ENCODE measurements at places on chromosomes 3 and 15.

- no peak for DNase-seq
Measured at GRCh38 chr15:41671656-41672648, 11.7 kb downstream of the MGA start.

GRCh38 chr3:189013224-189013888, 158.4 kb upstream of the TPRG1 start:
- no peak for DNase-seq

GRCh38 chr3:22236490-22237270, 485.7 kb upstream of the ZNF385D start:
- no peak for DNase-seq

GRCh38 chr15:80162059-80162554, 9.3 kb downstream of the FAH start:
- no peak for DNase-seq

GRCh38 chr15:25062551-25063430, 108.0 kb downstream of the SNRPN start:
- DNase-seq: no peak

- DNase-seq: no peak
Measured at GRCh38 chr15:88741671-88742070, 61.6 kb upstream of the ACAN start.

DNA sequence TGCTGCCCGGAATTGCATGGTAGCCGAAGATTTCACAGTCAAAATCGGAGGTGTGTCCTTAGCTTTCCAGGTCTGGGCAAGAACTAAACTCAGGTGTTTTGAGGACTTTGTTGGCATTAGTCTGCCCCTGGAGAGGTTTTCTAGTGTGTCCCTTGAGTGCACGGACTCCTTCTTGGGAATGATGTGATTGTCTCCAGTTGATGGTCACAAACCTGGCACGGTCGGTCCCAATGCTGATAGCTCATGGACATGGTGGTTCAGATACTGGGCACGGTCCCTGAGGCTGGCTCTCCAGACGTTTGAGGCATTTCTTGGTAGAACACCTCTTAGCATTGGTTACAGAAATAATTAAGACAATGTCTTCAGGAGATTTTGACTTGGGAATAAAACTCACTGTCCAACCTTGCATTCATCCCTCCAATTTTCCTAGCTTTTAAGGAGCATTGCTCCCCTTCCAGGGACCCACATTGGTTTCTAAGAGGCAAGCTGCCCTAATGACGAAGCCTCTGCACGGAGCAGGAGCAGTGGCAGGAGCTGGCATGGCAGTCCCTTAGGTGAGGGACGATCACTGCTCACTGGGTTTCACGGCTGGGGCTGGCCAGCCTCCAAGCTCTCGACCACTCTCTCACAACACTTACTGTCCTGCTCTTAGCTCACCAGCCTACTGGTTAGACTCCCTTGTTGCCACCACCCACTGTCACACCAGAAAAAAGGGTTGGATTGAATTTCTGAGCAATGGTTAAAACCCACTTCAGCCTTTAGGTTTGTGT, 68.1 kb downstream of the PGPEP1L start:
- DNase-seq: no peak

GRCh38 chr3:38029400-38030125, at the start of gene PLCD1:
Gene PLCD1, minus strand, starts transcription at chr3:38029642. Its CDS starts 103 bp downstream, at chr3:38029539.
- no peak for DNase-seq

DNA sequence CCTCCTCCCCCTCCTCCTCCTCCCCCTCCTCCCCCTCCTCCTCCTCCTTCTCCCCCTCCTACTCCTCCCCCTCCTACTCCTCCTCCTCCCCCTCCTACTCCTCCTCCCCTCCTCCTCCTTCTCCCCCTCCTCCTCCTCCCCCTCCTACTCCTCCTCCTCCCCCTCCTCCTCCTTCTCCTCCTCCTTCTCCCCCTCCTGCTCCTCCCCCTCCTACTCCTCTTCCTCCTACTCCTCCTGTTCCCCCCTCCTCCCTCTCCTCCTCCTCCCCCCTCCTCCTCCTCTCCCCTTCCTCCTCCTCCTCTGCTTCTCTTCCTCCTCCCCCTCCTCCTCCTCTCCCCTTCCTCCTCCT, 17.1 kb upstream of the EPHB3 start:
- no peak for DNase-seq

DNA sequence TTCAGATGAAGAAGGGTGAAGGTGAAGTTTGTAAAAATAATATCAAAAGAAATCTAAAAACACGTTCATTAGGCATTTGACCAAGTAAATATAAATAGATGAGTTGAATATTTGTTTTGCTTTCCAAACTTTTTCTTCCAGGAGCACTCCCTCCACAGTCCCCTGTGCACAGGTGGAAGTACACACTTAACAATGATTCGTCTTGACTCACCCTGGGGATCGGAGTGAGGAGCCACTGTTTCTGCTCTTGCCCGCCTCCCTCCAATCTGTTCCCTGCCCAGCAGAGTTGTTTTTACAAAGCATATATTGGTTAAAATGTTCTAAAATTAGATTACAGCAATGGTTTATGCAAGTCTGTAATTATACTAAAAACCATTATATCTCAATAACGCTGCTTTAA, 175.1 kb downstream of the PTPRG start:
- no peak for DNase-seq

GRCh38 chr3:9135930-9136525, 113.4 kb downstream of the SRGAP3 start:
- no peak for DNase-seq

GRCh38 chr3:194971965-194972364, 286.3 kb downstream of the FAM43A start:
- no peak for DNase-seq

DNA sequence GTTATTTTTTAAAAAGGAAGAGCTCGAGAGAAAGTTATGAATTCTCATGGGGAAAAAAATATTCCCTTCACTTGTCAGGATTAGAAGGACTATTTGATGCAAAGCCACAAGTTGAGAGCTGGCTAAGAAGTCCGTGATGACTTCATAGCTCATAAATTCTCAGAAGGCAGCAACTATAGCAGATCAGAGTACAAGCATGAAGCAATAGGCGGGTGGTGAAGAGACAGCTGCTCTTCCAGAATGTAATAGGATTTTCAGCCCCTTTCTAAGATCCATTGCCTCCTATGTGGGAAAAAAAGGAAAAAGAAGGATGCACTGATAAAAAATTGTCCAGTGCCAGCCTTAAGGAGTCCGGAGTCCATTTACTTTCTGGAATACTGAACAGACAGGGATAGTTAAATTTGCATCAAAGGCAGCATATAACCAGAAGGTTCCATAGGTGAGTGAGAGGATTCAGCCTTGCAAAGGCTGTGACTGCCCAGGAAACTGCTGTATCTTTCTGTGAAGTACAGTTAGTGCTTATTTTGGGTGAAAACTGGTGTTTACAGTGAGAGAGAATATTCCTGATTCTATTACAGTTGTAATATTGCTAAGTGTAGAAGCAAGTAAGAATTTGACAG, 929.5 kb upstream of the ALCAM start:
- DNase-seq: no peak

- no peak for DNase-seq
Measured at GRCh38 chr15:31293655-31294054, 33.0 kb upstream of the KLF13 start.

DNA sequence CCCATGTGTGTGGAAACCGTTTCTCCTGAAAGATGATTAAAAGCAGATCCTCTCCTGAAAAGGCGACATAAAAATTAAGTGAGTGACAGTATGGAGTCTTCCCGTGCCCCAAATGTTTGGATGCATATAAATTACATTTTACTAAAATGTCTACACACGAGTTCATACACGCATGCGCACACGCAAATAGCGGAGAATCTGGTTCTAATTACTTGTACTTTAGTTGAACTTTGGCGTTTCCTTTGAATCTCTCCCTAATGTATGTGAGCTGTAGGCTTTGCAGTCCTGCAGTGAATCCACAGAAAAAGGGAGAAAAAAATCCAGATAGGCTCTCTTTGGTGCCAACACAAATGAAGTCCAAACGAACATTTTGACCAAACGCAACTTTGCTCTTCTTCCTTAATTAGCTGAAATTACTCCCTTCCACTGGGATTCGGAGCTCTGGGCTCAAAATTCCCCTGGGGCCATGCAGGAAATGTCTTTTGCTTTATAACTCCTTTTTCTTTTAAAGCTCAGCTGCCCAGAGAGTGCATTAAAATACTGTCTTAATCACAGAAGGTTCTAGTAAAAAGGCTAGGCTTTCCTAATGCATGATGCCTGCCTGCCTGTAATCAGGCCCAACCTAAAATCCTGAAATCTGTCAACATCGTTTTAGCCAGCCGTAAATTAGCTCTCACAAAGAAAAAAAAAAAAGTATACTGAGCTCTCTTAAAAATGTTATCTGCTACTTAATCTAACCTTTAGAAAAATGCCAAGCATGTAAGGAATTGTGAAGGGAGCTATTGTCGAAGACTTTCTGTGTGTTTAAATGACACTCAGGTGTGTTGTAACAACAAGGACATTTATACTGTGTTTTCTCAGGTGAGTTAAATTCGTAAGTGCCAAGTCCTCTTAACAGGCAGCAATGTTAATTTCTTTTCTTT, 26.2 kb downstream of the RARB start:
- DNase-seq: no peak

DNA sequence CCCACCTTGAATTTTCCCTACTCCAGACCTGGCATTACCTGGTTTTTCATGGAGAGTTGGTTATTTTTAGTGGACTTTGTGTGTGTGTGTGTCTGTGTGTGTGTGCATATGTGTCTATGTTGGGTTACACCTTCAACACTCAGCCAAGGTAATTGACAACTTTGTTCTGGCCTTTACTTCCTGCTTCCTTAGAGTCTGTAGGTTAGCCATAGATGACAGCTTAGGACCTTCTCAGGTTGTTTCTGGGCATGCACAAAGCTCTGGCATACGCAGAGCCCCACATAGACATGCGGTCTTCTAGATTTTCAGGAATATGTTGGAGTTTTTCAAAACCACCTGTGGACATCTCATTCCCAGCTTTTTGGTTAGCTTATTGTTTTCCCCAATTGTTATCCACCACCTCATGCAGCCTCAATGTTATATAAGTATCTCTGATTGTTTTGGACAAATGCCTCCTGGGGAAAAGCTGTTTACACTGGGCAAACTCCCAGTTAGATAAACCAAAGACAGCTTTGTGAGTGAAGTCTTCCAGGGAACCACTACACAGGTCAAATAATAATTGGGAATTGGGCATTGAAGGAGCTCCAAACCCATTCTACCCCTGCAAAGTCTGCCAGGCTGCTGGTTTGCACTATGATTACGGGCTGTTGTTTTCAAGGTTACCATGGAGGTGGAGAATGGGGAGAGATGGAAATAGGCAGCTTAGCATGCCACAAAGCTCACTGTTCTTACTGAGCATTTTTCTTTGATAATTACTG, 201.2 kb downstream of the ADAMTSL3 start:
- no peak for DNase-seq

DNA sequence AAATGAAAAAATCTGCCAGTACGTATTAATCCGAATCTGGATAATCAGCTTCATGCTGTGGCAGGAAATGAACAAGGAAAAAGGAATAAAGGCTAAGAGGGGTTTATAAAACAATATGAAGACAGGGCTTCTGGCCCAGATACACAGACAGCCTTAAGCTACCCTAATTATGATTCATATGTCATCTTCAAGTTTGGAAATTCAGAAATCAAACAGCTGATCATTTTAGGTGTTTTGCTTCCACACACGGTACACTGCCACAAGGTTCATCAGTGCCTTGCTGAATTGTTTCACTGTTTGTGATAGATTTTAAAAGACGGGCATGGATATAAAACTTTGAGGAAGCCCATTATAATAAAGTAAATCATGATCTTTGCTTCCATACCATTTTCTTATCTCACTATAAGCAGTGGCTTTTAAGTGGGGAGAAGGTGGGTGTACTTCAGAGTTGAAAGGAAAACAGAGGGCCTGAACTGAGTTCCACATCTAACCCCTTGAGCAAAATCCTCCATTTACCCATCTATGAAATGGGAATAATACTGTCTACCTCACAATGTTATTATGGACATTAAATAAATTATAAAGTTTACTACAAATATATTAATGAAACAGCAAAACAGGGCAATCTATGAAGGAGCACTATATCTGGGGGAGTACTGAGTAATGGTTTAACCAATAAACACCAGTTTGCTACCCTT, 15.7 kb downstream of the GTPBP8 start:
- DNase-seq: no peak

DNA sequence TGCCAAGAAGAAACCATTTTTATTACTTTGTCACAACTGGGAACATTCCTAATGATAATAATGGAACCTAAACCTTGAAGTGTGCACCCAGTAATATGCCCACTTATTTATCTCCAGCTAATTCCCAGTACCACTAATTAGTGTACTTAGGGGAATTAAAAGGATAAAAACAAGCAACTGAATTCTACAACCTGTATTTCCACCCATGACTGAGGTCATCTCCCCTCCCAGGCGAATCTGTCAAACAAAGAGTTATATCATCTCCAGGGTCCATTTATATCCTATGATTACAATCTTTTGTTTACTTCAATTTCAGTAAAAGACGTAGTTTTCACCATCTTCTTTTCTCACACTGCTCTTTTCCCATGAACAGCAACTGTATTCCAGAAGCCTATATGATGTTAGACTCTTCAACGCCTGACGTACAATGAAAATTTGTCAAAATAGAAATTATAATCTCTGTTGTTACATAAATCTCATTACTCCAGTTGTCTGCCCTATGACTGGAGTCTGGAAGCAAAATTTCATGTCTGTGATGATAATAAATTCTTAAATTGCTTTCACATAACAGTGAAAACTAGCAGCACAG, 177.6 kb downstream of the GOLIM4 start:
- no peak for DNase-seq
